Motor neuron (in vitro differentiated cells): ENCODE measurements at places on chromosomes 7 and 10.

- peak; percentile 74 for ATAC-seq
These were observed 20.5 kb upstream of the ZNF273 start for GRCh38 chr7:64882341-64883112.

DNA sequence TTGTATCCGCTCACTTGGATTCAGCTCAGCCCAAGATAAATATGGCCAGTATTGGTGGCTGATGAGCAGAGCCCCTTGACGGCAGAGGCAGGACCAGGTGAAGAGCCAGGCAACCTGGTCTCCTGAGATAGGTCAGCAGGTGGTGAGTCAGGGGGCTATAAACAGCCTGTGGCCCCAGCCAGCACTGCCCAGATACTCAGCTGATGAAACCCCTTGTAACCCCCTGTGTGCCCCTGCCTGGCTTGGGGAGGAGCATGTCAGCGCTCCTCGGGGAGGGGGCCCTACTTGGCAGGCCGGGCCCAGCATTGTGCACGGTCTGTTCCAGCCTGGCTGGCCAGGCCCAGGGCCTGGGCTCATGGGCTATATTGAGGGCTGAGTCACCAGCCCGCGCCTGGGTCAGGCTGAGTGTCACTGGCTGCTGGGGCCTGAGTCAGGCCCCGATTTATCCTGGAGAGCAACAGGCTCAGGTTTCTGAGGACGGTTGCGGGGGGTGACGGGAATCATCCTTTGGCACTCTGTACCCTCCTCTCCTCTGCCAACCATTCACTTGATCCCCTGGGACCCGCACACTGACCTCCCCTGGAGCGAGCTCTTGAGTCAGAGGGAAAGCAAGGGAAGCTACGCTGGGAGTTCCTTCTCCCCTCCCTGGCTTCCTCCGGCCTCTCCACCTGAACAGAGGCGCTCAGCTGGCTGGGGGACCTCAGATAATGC, 2.8 kb upstream of the FLNC start:
- peak; percentile 51 for ATAC-seq

- no peak for ATAC-seq
These were observed 31.1 kb upstream of the ING3 start for GRCh38 chr7:120919466-120919865.

- ATAC-seq, result no peak
These were observed 177.4 kb upstream of the PLXDC2 start for GRCh38 chr10:19638896-19639233.

- ATAC-seq, result peak; percentile 59
These were observed at the start of gene TFPI2 for GRCh38 chr7:93890464-93891068. Gene TFPI2 (minus strand): TSS chr7:93890753. CDS start chr7:93890678, 75 bp downstream.

- no peak for ATAC-seq
These were observed 35.1 kb upstream of the DNAH11 start for GRCh38 chr7:21507627-21508343.

GRCh38 chr10:69844698-69845097, 43.0 kb downstream of the COL13A1 start:
- no peak for ATAC-seq

GRCh38 chr10:570628-571163, 118.8 kb downstream of the DIP2C start:
- no peak for ATAC-seq

DNA sequence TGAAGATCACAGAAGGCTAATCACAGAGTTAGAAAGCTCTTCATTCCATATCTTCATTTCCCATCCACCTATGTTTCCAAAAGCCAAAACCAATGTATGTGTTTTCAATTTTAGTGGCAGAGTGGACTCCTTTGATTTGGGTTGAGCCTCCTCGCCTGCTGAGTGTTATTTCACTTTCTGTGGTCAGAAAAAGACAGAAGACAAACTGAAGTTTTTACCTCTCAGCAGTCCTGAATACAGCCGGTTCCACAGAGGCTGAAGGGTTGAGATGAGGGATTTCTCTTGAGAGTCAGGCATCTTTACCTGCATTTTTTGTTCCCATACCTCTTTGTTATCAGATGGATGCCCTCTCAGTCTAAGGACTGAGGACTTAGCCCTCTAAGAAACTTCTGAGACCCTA, 659.6 kb downstream of the CCSER2 start:
- no peak for ATAC-seq
